ENCODE measurements at places on chromosomes 5 and 9.

DNA sequence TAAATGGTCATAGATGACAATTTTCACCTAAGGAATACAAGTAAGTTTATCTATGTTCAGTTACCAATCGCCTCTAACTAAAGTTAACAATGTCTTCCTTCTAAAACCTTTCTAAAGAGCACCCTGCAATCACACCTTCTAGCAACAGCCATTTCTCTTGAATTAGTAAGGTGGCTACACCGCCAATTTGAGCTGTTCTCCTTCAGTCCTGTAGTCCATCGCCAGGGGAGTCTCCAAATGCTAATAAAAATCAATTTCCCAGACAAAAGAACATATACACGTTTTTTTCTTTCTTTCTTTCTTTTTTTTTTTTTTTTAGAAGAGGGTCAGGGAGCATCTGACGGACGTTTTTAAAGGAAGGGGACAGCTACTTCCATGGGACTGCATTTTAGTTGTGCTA is 729 bp upstream of the RORB start:
- no peak for DNase-seq

GRCh38 chr5:81773161-81773560 is 22.3 kb upstream of the SSBP2 start:
- no peak for DNase-seq

- DNase-seq: no peak
Measured at GRCh38 chr5:155728857-155729683, 597.9 kb upstream of the SGCD start.

DNA sequence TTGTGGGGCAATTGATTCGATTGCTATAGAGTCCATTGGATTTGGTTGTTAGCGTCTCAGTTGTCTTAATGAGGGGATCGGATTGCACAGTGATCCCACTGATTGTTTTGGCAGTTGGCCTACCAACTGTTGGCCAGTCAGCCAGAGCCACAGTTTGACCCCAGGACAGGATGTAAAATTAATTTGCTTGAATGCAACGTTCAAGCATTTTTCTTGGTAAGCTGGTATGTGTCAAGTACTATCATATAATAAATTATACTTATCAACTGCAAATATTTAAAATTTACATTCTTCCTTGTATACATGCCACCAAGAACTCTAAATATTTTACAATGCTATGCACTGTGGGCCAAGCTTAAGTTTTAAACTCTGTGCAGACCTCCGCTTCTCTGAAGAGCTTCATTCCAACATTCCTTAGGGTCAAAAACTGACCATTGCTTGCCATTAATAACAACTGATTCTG is 80.4 kb upstream of the OSMR start:
- DNase-seq: no peak

DNA sequence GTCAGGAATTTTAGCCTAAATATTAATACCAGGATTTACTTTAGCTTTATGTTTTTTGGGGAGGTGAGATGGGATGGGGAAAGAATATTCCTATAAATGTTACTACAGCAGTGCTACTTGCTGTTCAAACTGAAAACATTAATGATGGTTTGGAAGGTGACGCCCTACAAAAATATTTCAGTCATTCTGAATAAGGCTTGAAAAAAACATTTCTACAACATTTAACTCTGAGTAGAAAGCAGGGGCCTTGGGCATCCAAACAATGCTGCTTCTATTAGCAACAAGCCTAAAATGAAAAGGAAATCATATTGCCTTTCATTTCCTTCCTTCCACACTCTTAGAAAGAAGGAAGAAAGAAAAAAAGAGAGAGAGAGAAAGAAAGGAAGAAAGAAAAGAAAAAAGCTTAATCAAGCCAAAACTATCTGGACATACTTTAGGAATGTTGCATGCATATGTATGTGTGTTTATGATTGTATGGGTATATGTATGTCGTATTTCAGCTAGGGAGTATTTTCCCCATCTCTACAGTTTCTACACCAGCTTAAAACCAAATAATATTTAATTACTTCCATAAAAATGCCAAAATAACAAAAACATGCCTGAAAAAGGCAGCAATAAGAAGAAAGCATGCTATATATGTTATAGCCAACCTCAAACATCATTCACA is 16.3 kb upstream of the DAB2 start:
- no peak for DNase-seq

DNA sequence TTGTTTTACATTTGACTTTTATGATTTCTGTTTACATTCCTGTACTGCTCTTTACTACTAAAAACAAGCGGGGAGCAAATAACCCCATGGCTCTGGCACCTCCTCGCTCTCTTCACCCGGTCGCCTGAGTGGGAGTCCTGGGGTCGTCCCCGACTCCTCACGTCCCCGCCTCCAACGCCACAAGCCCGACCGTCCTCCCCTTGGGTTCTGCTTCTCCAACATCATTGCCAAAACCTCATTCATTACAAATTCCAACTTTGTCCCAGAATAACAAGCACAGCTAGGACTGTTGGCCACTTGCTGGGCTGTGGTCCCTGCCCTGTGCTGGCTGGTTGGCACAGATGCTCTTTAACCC is 35.1 kb downstream of the MRPL36 start:
- DNase-seq: no peak

- DNase-seq: no peak
Measured at GRCh38 chr5:165282491-165282890, 1777.1 kb downstream of the MAT2B start.

DNA sequence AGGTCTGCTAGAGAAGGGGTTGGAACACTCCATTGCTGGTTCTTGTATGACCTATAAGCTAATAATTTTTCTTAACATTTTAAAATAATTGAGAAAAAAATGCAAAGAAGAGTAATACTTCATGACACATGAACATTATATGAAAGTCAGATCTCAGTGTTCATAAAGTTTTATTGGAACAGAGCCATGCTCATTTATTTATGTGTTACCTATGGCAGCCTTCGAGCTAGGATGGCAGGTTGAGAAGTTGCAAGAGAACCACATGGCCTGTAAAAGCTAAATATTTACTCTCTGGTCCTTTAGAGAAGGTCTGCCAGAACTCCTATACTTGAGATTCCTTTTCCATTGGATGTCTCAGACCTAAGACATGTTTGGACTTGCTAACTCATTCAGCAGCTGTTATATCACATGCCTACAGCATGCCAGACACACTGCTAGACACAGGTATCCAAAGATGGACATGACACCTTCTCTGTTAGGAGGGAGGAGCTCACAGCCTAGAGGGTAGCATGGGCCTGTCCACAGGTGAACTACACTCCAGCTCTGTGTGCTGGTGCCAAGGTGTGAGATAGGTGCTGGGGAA is 304.3 kb downstream of the ARHGAP26 start:
- no peak for DNase-seq
